ENCODE measurements at places on chromosomes 1 and 21.
A peak's percentile ranks its signal among the peaks of the same experiment; 100 is the strongest.

DNA sequence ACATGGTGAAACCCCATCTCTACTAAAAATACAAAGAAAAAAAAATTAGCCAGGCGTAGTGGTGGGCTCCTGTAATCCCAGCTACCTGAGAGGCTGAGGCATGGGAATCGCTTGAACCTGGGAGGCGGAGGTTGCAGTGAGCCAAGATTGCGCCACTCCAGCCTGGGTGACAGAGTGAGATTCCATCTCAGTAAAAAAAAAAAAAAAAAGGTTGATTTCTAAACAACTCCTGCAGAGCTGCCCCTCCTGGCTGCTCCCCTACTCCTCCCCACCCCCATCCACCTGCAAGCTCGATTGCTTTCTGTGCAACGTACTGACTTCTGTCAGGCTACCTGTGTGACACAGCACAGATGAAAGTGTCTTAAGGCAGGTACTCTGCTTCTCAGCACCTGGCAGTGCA, 13.3 kb downstream of the ETV3L start:
- DNase-seq, result no peak

GRCh38 chr1:241627453-241628259, 12.5 kb downstream of the CHML start:
- no peak for DNase-seq

GRCh38 chr1:40395190-40396175, 22.0 kb downstream of the SMAP2 start:
- no peak for DNase-seq

- no peak for DNase-seq
Measured at GRCh38 chr1:44860331-44860730, 17.3 kb upstream of the PTCH2 start.

- no peak for DNase-seq
Measured at GRCh38 chr1:36125129-36125991, at the start of gene COL8A2. Gene COL8A2, minus strand, starts transcription at chr1:36125222. Its CDS starts 24,980 bp downstream, at chr1:36100242.

- peak; percentile 94 for DNase-seq
Measured at GRCh38 chr1:10398734-10399443, at the start of gene PGD. Gene PGD, plus strand, starts transcription at chr1:10399064. Its CDS starts 54 bp downstream, at chr1:10399118.

DNA sequence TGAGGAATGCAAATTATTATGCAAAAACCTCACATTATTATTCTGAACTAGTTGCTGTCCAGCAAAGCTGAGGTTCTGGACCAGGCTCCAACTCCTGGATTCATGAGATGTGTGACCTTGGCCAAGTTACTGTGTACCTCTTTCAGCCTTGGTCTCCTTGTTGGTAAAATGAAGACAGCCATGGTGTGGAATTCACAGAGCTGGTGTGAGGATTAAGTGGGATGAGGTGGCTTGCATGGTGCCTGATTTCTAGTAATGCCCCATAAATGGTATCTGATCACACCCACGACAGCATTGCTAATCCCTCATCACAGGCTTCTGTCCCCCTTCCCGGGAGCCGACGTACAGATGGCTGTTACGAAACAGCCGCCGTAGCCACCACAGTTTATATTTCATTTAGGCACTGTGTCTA, 59.6 kb downstream of the PGBD5 start:
- no peak for DNase-seq

GRCh38 chr1:222620566-222620965, 2.7 kb downstream of the MIA3 start:
- no peak for DNase-seq

- no peak for DNase-seq
Measured at GRCh38 chr1:65946376-65946775, 153.7 kb downstream of the PDE4B start.

DNA sequence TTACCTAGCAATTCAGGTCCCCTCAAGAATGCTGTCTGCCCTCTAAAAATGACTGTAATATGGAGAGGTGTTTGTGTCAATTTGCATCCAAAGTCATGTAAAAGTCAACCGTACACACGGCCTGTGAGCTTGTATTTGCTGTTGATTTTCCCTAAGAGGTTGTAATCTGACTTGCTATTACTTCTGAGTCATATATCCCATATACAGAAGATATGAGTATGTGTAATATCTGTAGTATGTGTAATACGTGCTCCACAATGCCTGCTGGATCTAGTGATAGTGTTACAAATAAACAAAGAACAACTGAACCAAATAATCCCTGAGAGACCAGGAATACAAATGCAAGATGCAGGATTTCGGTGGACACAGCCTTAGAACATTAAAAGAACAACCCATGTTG, 1.4 kb upstream of the KCNJ6 start:
- DNase-seq, result no peak

GRCh38 chr1:112743174-112744008, 28.3 kb upstream of the PPM1J start:
- DNase-seq, result no peak

DNA sequence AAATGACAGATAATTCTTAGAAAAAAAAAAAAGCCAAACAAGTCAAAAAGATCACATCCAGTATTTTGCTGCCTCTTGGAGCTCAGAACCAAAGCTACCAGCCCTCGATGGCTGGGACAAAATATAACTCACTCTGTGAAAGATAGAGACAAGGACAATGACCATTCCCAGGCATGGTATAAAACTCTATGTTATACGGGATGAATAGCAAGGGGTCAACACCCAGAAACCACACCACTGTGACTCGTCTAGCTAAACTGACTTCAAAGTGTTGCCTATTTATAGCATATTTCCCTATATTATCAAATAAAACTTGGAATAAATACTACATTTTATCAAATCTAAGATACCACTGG, 10.1 kb downstream of the TMEM63A start:
- no peak for DNase-seq

- no peak for DNase-seq
Measured at GRCh38 chr1:63984257-63984929, 210.6 kb downstream of the ROR1 start.

- DNase-seq, result no peak
Measured at GRCh38 chr1:7613106-7613850, 157.8 kb upstream of the VAMP3 start.
